ENCODE measurements at places on chromosomes 3 and 15. TPM values are rescaled to one million over a fixed set of nuclear protein-coding genes. Genes with fewer than 3 reads are reported as not detected.

- DNase-seq = no peak
Measured at GRCh38 chr3:11778248-11778647, 68.4 kb downstream of the TAMM41 start.

DNA sequence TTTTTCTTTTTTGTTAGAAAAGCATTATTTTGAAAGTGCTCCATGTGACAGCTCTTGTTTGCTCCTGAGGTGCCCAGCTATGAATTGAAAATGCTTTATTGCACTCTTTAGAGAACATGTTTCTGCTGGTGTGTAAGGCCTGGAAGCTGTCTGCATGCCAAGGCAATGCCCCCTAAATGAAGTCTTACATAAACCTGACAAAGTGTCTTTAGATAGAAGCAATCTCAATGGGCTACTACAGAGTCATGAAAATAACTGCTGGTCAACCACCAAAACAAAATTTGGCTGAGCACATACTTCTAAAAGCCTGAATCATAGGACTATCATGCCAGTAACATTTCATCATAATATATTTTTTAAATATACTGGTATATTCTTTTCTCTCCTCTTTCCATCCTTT, 178.7 kb downstream of the THRB start:
- DNase-seq = no peak

DNA sequence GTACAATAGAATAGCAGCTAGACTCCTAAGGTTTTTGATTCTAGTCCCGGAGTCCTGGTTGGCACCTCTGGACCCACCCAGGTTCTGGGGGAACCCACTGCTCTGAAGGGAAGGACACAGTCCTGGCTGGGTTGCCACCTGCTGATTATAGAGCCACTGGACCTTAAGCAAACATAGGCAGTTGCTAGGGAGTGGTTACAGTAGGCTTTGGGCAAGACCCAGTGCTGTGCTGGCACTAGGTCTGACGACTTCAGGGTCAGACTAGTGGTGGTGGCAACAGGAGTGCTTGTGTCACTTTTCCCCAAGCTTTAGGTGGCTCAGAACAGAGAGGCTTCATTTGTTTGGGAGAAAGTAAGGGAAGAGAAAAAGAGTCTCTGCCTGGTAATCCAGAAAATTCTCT, 109.8 kb upstream of the C3orf80 start:
- no peak for DNase-seq

DNA sequence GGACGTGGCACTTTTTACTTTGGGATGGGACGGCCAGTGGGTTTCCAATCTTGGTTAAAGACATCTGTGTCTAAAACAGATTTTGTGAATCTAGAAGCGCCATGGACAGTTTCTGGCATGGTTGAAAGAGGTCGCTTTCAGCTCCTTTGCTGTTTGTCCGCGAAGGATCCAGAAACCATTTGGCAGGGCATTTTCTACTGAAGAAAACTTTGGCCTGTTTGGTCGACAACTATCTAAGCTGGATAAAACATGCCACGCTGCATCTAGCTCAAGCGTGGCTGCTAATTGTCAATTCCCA, 730 bp upstream of the RORA start:
- no peak for DNase-seq

The SUCNR1 gene
- 0.43 TPM for total RNA-seq

Measured in fibroblast of villous mesenchyme (primary cell).